ENCODE measurements at places on chromosomes 2 and 18.

GRCh38 chr2:64404002-64404731 is 49.8 kb upstream of the LGALSL start:
- DNase-seq: peak; percentile 83

- no peak for DNase-seq
Measured at GRCh38 chr18:22868831-22869230, 64.3 kb upstream of the RBBP8 start.

GRCh38 chr2:241256168-241256545 is 59.3 kb downstream of the HDLBP start:
- no peak for DNase-seq

GRCh38 chr2:152335016-152335725 is at the start of gene FMNL2:
TSS of gene FMNL2 (plus strand) at chr2:152335174.
- DNase-seq: peak; percentile 80

- no peak for DNase-seq
Measured at GRCh38 chr18:76619261-76619620, 124.2 kb upstream of the ZNF516 start.

DNA sequence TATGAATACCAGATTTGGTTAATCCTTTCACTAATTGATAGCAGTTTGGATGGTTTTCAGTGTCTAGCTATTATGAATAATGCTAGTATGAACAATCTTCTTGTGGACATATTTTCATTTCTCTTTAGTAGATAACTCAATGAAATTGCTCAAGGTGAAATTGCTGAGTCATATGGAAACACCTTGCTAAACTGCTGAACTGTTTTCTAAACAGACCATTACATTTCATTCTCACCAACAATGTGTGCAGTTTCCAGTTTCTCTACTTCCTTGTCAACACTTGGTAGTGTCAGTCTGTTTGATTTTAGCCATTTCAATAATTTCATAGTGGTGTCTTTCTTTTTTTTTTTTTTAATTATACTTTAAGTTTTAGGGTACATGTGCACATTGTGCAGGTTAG is 250.0 kb downstream of the HRH4 start:
- no peak for DNase-seq

DNA sequence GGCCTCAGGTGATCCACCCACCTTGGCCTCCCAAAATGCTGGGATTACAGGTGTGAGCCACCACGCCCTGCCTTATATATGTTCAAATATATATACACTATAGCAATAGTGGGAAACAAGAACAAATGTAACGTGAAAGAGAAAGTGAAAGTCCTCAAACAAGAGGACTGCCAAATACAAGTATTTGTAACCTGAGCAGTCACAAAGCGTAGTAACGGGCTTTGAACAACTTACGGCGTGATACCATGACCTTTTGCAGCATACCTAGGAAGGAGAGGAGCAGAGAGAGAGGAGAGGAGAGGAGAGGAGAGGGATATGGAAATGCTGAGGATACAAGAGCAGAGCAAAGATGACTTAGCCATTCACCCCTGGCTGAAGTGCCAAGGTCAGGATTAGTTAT is 113.8 kb upstream of the RGPD4 start:
- peak; percentile 65 for DNase-seq

DNA sequence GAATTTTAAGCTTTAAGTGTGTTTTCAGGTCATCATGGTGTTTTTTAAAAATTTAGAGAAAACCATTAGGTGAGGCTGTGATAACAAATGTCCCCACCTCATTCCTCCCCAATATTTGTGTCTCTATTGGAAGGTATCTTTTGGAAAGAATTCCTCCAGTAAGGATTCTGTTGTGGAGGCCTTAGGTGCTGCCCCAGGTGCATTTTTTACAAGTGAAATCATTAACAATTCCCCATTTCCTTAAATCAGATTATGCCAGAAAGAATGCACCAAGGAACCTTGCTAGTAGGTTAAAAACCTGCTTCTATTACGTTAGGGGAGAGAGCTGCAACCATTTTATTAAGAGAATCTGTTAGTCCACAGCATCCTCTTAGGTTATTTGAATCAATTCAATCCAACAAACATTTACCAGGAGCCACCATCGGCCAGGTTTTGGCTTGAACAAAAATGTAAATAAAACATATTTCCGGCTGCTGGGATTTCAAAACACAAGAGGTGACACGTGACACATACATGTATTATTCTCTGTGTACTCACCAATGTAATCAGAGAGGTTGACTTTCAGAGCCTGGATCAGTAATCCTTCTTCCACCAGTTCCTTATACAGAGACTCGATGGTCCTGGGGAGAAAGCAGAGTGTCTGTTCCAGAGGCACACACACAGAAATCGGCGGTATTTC is 112.5 kb upstream of the ASB18 start:
- no peak for DNase-seq

DNA sequence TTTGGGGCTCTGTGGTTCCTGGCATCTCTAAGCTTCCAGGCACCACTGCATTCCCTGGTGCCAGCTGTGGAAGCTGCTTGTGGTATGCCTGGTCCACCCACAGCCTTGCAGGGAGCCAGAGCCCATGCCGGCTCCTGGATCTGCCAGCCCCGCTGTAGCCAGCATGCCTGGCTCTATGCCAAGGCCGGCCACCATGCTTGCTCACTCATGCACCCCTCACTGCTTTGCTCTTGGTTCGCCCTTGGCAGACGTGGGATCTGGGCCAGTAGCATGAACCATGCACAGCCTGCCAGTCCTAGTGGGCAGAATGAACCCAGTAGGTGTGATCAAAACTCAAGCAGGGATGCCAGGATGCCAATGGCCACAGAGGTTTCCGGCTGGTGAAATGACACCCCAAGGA is 634.2 kb upstream of the TMEFF2 start:
- DNase-seq: peak; percentile 2

GRCh38 chr2:206728277-206729199 is 10.3 kb upstream of the DYTN start:
- DNase-seq: peak; percentile 29

DNA sequence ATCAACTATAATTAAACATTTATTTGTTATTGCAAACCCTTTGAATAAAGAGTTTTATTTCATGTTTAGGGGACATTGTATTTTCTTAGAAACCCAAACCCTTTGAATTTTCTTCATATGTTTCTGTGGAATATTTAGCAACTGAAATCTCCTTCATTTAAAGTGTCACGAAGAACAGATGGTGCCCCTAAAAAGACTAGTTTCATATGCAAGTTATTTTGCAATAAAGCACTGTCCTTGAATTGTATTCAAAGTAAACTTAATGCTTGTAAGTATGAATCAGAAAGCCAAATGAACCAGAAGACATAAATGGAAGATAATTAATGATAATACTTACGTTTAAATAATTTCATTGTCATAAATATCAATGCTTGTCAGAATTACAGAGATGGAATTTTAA is 151.9 kb upstream of the CWC22 start:
- no peak for DNase-seq

GRCh38 chr2:234483568-234484251 is 13.2 kb downstream of the ARL4C start:
- peak; percentile 58 for DNase-seq

GRCh38 chr2:96539215-96539920 is 2.8 kb downstream of the ARID5A start:
- no peak for DNase-seq

- DNase-seq: no peak
Measured at GRCh38 chr2:61784643-61785042, 69.2 kb downstream of the FAM161A start.

GRCh38 chr2:215664847-215665525 is 229.1 kb upstream of the FN1 start:
- DNase-seq: peak; percentile 94

DNA sequence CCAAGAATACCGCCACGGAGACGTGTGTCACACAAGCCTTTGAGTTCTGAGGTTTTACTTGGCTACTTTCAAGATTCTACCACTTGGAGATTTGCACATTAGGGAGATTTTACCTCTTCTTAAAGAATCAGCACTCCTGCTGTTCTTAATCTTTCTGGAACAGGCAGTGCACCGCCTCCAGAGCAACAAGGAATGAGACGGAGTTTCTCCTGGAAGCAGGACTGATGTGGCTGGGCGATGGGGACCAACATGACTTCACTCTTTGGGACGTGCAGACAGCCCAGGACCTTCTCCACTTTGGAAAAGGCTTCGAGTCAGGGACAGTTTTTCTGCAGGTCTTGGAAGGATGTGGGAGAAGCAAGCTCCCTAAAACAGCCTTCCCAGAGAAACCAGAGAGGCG is 255.2 kb downstream of the HDAC4 start:
- no peak for DNase-seq

DNA sequence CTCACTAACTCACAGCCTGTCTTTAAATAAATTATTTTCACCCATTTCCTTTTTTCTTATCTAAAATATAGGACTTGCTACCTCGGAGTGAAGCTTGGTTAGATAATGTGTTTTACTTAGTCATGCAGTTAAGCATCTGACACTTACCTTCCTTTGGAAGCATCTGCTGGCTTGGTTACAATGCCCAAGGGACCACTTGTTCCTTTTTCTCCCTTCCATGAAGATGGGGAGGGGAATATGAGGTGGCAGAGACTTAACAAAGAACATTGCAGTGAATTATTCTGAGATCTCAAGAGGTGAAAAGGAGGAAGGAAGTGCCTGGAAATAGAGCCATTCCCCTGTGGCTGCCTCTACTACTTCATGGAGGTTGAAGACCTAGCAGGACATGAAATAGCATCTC is 145.4 kb upstream of the FOSL2 start:
- DNase-seq: no peak

DNA sequence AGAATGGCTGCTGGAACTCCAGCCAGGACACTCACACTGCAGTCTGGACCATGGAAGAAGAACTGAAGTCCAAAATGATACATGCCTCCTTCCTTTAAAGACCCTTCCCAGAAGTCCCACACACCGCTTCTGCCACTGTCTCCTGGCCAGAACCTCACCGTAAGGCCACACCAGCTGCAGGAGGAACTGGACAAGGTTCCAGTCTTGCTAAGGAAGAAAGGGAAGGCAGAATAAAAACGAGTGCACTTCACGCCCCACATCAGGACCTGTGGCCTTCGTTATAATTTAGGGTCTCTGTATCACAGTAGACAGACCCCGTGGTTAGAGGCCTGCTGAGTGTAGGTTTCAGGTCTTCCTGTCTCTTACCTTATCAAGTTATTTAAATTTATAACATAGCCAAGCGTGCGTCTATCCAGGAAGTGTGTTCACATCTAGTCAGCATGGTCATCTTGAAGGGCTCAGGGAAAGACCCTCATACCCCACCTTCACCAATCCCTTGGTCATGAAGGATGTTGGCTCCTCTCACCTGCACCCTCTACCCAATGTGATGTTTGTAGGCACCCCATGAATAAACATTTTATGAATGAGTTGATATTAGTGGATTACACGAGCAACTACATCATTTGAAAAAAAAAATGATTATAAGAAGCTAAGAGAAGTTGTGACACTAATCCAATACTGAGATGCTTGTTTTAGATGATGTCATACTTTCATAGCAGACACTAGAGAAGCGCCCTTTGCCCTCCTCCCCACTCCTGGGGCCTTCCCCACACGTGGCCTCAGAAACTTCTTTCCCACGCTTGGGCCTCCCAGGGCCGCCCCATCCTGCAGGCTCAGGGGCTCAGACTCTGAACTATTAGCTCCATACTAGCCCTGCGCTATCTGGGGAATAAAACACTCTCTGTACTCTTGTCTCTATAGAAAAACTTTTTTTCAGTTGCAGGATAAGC is 157.6 kb downstream of the FAM210A start:
- DNase-seq: no peak

DNA sequence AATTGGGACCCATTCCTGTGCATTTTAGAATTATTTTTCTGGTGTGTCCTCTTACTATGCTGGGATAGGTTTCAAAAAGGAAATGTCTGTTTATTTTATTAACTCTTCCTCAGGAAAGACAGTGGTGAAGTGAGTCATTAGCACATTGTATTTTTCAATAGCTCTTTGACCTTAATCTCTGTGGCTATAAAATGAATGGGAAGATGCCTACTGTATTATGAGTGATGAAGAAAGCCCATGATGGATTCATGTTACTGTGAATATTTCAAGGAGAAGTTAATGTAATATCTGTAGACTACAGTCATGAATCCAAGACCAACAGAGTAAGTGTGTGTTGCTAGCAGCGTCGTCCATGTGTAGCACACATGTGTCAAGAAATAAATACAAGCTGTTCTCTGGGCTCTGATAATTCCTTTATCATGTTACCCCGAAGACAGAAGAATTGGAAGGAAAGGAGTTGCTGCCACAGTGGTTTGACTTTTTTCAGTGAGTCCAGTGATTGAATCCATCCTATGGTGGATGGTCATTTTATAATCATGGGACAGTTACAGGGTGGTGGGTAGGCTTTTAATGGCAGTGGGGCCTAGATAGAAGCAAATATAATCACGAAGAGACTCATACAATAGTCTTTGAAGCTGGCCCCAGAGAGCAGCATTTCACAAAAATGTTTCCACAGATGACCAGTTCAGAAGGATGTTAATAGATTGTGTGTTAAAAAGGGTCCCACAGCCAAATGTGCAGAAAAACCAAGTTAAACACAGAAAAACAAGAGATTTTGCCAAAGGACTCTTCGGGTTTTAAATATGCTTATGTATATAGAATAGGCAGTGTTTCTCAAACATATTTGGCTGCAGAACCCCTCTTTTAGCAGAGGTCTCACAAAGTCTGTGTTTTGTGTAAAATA is 239.7 kb upstream of the RASGRP3 start:
- peak; percentile 69 for DNase-seq

- DNase-seq: no peak
Measured at GRCh38 chr2:185663811-185664210, 74.8 kb upstream of the FSIP2 start.

- no peak for DNase-seq
Measured at GRCh38 chr2:223081789-223082188, 29.8 kb downstream of the KCNE4 start.

- no peak for DNase-seq
Measured at GRCh38 chr2:79578952-79579351, 66.1 kb downstream of the CTNNA2 start.

- DNase-seq: peak; percentile 35
Measured at GRCh38 chr2:197777823-197778407, 7.2 kb downstream of the BOLL start.

DNA sequence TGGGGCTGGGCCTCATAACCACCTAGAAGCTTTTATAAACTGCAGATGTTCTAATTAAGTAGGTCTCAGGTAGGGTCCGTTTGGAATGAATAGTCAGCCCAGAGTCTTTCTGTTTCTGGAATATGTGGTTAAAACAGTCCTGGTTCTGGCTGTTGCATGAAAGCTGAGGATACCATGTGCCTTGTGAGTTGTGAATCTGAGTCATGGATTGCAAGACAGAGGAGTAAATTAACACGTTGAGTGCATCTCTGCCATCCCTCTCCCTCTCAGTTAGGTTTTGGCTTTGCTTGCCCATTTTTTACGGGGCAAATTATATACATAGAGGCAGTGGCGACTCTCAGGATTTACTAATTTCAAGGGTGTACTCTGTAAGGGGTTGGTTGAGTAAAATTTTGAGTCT is 59.1 kb downstream of the NCK2 start:
- DNase-seq: no peak

DNA sequence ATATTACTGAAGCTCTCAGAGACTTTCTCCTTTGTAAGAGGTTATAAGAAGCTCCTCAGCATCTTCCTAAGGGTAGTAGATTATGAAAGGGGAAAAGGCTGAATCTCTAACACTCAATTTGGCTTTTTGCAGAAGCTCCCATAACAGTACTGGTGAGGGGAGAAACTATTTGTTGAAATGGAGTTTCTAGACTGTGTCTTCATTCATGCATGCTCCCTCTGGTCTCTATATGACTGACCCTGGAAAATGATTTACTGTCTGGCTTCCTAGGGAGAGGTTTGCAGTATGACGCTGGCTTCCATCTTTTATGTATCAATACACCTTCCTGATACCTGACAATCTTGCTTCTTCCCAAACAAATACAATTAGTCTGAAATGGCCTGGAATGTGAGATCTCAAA is 63.9 kb downstream of the LDAH start:
- DNase-seq: no peak

GRCh38 chr2:189555232-189555631 is 25.4 kb downstream of the SLC40A1 start:
- peak; percentile 9 for DNase-seq
